ENCODE measurements at places on chromosomes 5 and 9.

- DNase-seq = peak; percentile 72
Measured at GRCh38 chr9:111743275-111743674, 51.5 kb downstream of the SHOC1 start.

DNA sequence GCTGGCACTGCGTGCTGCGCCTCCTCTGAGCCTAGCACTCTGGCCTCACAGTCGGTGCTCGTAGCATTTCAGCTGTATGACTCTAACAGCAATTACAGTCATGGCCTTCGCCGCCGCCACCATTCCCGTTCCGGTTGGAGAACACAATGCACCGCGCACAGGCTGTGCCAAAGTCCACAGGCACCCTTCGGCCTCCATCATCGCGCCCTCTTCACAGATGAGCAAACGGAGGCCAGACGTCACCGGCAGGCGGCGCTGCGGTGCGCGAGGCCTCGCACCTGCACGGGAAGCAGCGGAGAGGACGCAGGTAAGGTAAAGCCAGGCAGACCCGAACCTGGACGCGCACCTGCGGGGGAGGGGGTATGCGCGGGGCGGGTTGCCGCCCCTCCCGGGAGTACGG lies 128.9 kb downstream of the BARX1 start:
- no peak for DNase-seq

GRCh38 chr5:74623006-74623611 lies 17.4 kb downstream of the ENC1 start:
- no peak for DNase-seq

- DNase-seq = no peak
Measured at GRCh38 chr9:112933696-112934095, 43.0 kb upstream of the SLC46A2 start.

- no peak for DNase-seq
Measured at GRCh38 chr9:81427870-81428269, 261.5 kb downstream of the TLE1 start.

- DNase-seq = no peak
Measured at GRCh38 chr5:129460672-129460935, 506 bp downstream of the ADAMTS19 start.

DNA sequence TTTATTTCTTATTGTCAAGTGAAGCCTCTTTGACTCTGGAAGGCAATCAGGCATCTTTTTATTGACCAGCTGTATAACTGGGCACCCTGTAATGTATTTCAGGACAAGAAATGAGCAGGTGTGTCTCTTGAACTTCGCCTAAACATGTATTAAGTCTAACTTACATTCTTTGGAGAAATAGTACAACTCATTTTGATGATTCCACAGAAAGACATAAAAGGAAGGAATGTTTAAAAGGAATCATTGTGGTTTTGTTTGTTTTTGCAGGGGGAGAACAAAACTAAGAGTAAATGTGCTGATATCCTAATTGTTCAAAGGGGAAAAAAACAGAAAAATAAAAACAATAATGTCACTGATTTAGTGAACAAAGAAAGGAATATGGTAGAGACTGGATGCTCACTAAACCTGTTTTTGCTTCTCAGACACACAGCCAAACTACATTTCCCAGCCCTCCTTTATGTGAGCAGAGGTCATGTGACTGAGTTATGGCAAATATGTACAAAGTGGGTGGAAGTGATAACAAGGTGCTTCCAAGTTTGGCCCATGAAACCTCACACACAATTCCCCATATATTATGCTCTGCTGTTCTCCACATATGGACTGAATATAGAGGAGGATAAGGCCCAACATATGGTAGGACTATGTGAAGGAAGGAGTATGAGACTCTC lies 150.6 kb upstream of the ACOT12 start:
- no peak for DNase-seq

GRCh38 chr5:170536525-170536924 lies 32.7 kb downstream of the KCNIP1 start:
- no peak for DNase-seq

GRCh38 chr5:154652746-154653417 lies 102.3 kb upstream of the LARP1 start:
- DNase-seq = no peak

- no peak for DNase-seq
Measured at GRCh38 chr9:95610006-95610785, 93.4 kb upstream of the PTCH1 start.

DNA sequence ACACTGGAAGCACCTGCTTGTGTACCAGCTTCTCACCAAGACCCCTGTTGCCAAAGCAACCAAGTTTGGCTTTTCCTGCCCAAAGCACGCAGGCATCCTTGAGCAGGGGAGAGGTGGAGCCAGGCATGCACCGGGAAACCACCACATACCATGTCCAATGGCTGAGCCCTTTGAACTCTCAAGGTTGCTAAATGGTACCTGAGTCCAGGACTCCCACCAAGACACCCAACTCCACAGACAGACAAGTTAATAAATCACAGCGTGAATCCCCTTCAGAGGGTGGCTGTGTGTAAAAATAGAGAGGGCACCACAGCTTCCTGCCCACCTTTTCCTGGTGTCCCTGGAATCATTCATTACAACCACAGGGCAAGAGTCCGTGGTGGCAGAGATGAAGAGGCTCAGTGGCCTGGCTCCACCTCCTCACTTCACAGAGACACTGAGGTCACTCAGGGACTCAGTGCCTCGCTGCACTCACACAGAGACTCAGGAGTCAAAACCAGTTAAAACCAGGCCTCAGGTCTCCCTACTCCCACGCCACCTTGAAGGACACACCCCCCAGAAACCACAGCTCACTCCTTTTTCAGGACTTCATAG lies 143.7 kb downstream of the C5orf15 start:
- no peak for DNase-seq

All from AG09309 (cell line).